ENCODE measurements at places on chromosomes 5 and 9.
A peak's percentile ranks its signal among the peaks of the same experiment; 100 is the strongest.

DNA sequence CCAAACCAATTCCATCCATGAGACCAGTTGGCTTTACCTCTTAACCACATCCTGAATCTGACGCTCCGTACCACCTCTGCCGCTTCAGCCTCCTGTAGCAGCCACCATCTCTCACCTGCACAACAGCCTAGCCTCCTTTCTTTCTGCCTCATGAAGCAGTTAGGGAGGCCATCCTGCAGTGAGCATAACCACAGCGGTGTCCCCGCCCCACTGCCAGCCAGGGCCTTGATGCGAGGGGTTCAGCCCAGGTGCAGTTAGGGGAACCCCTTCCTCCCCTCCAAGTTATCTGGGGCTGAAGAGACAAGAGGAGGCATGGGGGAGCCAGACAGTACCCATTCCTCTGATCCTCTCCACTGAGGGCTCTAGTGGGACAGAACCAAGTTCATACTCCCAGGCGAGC lies 167.0 kb downstream of the C5orf15 start:
- no peaks in the 10 kb centered on the region for H3K36me3 ChIP-seq
- no peak for DNase-seq
- no peak overlapping the region for H3K4me3 ChIP-seq
- H3K4me1 ChIP-seq = no peaks in the 10 kb centered on the region
- peaks cover 18% of the 10 kb centered on the region for H3K27me3 ChIP-seq
- no peak overlapping the region for H3K27ac ChIP-seq

GRCh38 chr5:140303966-140304365 lies 1.1 kb upstream of the PFDN1 start:
- no peak overlapping the region for H3K4me3 ChIP-seq
- H3K36me3 ChIP-seq = peaks cover 6% of the 10 kb centered on the region
- H3K4me1 ChIP-seq = peaks cover 16% of the 10 kb centered on the region
- H3K27me3 ChIP-seq = peaks cover 2% of the 10 kb centered on the region
- no peak overlapping the region for H3K27ac ChIP-seq

DNA sequence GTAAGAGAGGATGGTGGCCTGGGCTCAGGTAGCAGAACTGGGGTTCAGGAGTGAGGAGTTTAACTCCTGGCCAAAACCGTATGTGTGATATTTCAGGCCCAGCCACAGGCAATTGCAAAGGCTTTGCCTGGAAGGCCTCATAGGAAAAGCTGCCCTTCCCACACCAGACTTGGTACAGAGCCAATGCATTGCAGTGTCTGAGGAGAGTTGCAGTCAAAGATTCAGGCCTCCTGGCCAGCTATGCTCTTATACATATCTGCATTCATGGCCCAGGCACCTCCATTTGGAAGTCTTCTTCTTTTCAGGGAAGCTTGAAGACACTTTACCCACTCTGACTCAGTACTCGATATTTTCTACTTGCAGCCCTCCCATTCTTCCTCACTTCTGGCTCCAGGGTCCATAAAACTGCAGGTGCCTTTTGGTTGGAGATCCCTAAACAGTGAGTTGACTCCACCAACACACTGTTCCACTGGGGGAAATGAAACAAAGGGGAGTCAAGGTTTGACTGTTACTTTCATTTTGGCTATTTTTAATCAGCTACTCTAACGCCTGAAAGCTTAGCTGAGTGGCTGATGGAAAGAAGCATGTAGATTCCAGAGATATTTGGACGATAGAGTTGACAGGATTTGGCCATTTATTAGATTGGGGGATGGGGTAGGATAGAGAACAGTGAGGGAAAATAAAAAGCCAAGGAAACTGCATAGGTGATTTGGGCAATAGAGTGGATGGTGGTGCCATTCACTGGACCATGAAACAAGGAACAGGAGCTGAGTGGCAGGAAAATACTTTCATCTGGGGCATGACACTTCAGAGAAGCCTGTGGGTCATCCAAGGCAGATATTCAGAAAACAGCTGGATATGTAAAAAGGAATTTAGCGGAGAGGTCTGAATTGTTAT lies 30.6 kb upstream of the IL33 start:
- H3K4me3 ChIP-seq = no peak overlapping the region
- H3K4me1 ChIP-seq = peaks cover 1% of the 10 kb centered on the region

- no peaks in the 10 kb centered on the region for H3K27me3 ChIP-seq
- peaks cover 2% of the 10 kb centered on the region for H3K36me3 ChIP-seq
Observed at GRCh38 chr9:4738866-4739586, 2.0 kb downstream of the AK3 start.

DNA sequence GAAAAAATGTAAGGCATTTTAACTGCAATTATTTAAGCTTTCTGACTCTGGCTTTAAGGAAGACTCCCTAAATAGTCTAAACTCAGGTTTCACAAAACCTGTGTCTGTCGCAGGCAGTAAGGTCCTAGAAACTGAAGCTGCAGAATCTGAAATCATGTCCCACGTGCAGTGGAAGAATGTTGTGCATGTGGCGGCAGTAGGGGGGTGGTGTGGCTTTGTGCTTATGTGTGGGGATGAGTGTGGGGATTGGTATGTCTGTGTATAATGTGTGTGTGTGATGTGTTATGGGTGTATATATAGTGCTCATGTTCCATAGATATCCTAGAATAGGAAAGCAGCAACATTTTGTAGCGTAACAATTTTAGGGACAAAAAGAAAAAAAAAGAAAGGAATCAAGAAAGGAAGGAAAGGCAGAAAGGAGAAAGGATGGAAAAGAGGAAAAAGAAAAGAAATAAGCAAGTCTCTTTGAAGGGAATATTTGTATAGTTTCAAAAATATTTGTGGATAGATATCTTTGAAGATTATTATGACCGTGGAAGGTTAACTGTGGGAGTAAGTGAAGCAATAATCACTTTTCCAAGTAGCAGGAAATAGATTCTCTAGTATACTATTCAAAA lies 6.6 kb downstream of the ANKDD1B start:
- H3K27ac ChIP-seq = no peak overlapping the region
- peaks cover 7% of the 10 kb centered on the region for H3K4me1 ChIP-seq
- H3K4me3 ChIP-seq = no peak overlapping the region
- DNase-seq = no peak
- H3K36me3 ChIP-seq = no peaks in the 10 kb centered on the region
- no peaks in the 10 kb centered on the region for H3K27me3 ChIP-seq

- H3K27me3 ChIP-seq = peaks cover 63% of the 10 kb centered on the region
- peak overlapping the region; percentile 49 for H3K27ac ChIP-seq
- peak overlapping the region; percentile 83 for H3K4me3 ChIP-seq
- H3K4me1 ChIP-seq = peaks cover 10% of the 10 kb centered on the region
- DNase-seq = peak; percentile 30
- H3K36me3 ChIP-seq = no peaks in the 10 kb centered on the region
Observed at GRCh38 chr9:86099701-86100364, 475 bp upstream of the GOLM1 start.

- peaks cover under 1% of the 10 kb centered on the region for H3K36me3 ChIP-seq
- H3K27ac ChIP-seq = peak overlapping the region; percentile 70
- no peaks in the 10 kb centered on the region for H3K27me3 ChIP-seq
- no peak for DNase-seq
Observed at GRCh38 chr5:123425431-123425830, 2.2 kb upstream of the CEP120 start.

GRCh38 chr5:82335806-82336205 lies 57.7 kb upstream of the RPS23 start:
- no peak for DNase-seq
- H3K4me3 ChIP-seq = no peak overlapping the region
- peaks cover 24% of the 10 kb centered on the region for H3K27me3 ChIP-seq
- no peaks in the 10 kb centered on the region for H3K4me1 ChIP-seq

DNA sequence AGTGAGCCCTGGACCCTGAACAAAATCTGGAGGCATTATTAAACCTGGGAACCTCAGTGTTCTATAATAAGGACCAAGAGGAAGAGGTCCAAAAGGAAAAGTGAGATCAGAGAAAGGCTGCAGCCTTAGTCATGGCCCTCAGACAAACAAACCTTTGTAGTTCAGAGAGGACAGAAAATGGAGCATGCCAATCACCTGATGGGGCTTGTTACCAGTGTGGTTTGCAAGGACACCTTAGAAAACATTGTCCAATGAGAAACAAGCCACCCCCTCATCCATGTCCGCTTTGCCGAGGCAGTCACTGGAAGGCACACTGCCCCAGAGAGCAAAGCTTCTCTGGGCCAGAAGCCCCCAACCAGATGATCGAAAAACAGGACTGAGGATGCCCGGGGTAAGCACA lies 254.8 kb downstream of the CDH10 start:
- H3K4me1 ChIP-seq = no peaks in the 10 kb centered on the region
- no peak for DNase-seq
- H3K27me3 ChIP-seq = no peaks in the 10 kb centered on the region
- no peak overlapping the region for H3K27ac ChIP-seq

DNA sequence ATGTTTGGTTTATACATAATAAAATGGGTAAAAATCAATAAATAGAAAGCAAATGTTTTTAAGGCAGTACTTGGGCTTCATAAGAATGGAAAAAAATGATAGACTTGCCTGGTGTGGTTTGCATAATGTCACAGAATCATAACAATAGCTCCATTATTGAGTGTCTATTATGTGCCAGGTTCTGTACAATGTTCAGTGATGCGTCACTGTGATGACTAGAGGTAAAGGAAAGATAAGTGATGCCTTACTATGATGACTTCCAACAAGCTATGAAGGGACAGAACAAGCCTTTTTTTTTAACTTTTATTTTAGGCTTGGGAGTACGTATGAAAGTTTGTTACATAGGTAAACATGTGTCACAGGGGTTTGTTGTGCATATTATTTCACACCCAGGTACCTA lies 128.8 kb downstream of the TMC1 start:
- H3K4me3 ChIP-seq = no peak overlapping the region
- no peak for DNase-seq
- H3K27ac ChIP-seq = no peak overlapping the region
- peaks cover 13% of the 10 kb centered on the region for H3K27me3 ChIP-seq
- H3K4me1 ChIP-seq = no peaks in the 10 kb centered on the region

DNA sequence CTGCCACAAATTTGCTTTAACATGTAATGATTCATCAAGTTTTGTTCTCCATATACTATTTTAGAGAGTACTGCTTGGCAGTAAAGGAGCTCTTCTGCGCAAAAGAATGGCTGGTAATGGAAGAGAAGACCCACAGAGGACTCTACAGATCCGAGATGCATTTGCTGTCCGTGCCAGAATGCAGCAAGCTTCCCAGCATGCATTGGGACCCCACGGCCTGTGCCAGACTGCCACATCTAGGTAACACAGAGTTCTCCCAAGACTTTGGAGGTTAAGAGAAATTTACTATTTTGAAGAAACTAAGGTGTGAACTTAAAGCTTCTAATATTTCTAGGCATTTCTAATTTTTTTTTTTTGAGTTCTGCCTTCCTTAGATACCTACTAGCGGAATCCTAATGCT lies 107.1 kb downstream of the MUSK start:
- H3K27me3 ChIP-seq = no peaks in the 10 kb centered on the region
- no peak overlapping the region for H3K4me3 ChIP-seq
- H3K27ac ChIP-seq = no peak overlapping the region

- peaks cover 8% of the 10 kb centered on the region for H3K36me3 ChIP-seq
- no peaks in the 10 kb centered on the region for H3K27me3 ChIP-seq
- peaks cover 50% of the 10 kb centered on the region for H3K4me1 ChIP-seq
- no peak overlapping the region for H3K27ac ChIP-seq
Observed at GRCh38 chr5:109692852-109693251, 3.1 kb downstream of the MAN2A1 start.

GRCh38 chr5:68459810-68460139 lies 244.2 kb downstream of the PIK3R1 start:
- H3K27ac ChIP-seq = no peak overlapping the region
- DNase-seq = no peak
- H3K4me3 ChIP-seq = no peak overlapping the region
- H3K36me3 ChIP-seq = no peaks in the 10 kb centered on the region
- H3K4me1 ChIP-seq = peaks cover 18% of the 10 kb centered on the region

- H3K4me3 ChIP-seq = peak overlapping the region; percentile 5
- no peaks in the 10 kb centered on the region for H3K36me3 ChIP-seq
- peaks cover 24% of the 10 kb centered on the region for H3K27me3 ChIP-seq
- no peak for DNase-seq
Observed at GRCh38 chr5:10552183-10553143, 11.4 kb upstream of the ANKRD33B start.
